ENCODE measurements at places on chromosomes 7 and 10.

DNA sequence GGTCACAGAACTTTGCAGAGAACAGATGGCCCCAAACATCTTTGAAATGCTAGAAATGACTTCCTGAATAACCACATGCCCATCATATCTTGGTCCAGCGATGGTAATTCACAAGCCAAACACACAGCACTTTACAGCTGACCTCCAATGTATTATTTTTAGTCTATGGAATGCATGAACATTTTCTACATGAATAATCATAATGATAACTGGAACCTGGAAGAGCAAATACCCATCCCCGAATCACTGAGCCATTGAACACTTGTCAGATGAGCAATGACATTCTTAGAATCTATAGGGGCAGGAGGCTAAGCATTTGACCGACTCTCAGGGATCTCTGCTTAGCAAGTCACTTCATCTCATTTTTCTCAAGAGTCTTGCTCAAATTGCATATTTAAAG is 167.3 kb downstream of the CREB5 start:
- no peak for DNase-seq

DNA sequence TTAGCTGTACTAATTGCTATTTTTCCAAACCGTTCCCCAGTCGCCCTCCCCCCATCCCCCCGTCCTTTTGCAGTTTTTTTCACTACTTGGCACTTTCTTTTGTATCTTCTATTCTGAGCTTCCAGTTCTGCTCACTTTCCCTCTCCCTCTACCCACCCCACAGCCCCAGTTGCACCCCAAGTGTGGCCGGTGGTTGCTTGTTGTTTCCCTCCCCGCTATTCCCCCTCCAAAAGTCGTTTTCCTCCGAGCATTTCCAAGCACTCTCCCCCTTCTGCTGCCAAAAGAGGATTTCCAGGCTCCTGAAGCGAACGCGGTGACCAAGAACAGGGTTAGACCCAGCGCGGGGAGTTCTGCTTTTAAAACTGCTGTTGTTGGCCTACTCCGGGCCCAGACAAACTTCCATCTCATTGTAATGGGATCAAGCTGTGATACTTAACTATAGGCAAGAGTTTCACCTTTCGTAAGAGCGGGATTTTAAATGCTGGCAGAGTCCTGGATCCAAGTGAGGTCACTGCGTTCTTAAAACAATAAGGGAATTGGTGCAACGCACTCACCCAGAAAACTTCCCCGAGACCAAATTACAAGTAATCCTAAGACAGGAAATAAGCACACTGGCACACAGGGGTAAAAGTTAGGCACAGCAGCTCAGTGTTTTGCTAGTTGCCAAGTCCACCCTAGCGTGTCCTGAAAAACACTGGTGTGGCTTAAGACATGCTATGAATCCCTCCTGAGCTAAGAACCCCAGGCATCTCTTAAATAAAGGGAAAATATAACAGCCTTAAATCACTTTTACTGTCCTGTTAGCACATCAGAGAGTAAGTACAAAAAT is 1.5 kb upstream of the RGS10 start:
- no peak for DNase-seq

- no peak for DNase-seq
Observed at GRCh38 chr7:122914812-122915211, 28.6 kb upstream of the CADPS2 start.

- no peak for DNase-seq
Observed at GRCh38 chr7:133303372-133303771, 50.5 kb downstream of the EXOC4 start.

DNA sequence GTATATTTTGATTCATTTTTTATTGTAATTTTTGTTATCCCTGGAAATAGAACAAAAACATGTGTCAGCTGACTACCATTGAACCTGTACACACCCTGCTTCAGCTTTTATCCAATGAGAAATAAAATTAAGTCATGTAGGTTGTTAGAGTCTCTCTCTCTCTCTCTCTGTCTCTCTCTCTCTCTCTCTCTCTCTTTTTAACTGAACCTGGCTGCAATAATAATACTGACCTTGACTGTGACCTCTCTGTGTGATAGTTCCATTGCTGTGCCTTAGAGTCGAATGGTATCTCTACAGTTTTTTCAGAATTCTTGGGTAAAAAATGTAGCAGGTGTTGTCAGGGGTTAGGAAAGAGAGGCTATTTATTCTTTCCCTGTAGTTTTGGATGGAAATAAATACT is 637.8 kb downstream of the CNTNAP2 start:
- no peak for DNase-seq

- no peak for DNase-seq
Observed at GRCh38 chr10:50991456-50992355, 82.6 kb upstream of the PRKG1 start.

DNA sequence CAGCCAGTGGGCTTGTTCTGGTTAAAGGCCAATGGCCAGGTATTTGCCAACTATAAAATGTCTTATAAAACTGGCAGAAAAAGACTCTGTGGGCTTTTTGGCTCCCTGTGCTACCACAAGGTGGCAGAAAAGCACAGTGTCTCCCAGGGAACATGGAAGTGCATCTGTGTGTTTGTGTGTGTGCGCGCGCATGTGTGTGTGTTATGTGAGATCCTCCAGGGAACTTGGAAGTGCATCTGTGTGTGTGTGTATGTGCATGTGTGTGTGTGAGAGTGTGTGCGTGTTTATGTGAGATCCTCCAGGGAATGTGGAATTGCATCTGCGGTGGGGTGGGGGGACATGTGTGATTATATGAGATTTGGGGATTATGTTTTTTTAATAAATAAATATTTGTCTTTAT is 30.2 kb upstream of the ABI1 start:
- no peak for DNase-seq

DNA sequence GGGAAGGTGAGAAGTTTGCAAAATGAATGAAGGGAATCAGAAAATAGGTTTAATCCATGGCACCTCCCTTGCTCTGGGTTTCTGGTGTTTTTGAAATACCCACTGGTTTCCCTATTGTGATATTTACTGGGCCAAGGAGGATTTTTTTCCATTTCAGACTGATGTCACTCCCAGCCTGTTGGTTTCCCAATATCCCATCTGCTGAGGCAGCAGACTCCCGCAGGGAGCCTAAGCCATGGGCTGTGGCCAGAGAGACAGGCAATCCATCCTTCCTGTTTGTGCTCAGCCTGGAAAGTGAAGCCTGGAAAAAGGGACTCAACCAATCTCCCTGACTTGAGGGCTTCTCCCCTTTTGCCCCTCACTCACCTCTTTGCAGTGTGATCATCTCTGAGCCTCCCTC is 22.8 kb downstream of the FAM107B start:
- DNase-seq: no peak

DNA sequence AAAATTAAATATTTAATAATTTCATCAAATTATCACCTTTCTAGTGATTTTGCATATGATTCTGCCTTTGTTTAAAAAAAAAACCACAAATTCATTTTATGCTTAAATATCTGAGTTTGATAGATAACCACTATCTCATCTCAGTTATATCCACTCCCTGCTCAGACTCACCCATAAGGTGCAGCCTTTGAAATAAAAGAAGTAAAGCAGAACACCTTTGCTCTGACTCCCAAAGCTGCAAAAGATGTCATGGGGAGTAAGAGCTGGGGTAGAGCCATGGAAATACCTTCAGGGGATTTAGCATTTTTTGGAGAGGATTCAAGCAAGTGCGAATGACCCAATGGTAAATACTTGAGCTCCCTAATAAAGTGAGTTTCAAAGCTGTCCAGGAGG is 15.1 kb upstream of the CYP3A5 start:
- DNase-seq: no peak

DNA sequence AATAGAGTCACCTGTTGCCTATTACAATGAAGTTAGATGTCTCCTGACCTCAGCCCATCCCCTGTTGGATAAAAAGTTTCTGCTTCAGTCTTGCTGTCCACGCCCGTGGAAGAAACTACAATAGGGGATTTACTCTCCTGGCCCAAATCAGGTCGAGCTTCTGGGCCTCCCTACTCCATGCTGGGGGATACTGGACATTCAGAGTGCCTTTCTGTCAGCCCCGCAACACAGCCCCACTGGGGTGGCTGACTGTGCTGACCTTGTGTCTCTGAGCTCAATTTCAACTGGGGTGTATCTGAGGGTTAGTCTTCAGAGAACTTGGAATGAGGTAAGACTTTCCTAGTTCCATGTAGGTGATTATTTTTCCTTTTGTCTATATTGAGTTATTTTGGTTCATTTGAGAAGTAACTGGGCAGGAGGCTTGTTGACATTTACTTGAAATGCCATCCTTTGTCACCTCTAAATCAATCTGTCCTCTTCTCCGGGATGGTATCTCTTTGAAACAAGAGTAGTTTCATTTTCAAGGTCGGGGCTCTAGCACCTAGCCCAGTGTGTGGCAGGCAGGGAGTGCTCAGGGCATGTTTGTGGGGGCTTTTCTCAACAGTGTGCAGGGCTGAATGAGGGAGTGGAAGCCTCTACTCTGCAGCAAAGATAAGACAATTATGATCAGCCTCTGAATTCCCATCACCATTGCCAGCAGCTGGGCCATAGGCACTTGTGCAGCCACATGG is 17.7 kb upstream of the CXCL12 start:
- no peak for DNase-seq

DNA sequence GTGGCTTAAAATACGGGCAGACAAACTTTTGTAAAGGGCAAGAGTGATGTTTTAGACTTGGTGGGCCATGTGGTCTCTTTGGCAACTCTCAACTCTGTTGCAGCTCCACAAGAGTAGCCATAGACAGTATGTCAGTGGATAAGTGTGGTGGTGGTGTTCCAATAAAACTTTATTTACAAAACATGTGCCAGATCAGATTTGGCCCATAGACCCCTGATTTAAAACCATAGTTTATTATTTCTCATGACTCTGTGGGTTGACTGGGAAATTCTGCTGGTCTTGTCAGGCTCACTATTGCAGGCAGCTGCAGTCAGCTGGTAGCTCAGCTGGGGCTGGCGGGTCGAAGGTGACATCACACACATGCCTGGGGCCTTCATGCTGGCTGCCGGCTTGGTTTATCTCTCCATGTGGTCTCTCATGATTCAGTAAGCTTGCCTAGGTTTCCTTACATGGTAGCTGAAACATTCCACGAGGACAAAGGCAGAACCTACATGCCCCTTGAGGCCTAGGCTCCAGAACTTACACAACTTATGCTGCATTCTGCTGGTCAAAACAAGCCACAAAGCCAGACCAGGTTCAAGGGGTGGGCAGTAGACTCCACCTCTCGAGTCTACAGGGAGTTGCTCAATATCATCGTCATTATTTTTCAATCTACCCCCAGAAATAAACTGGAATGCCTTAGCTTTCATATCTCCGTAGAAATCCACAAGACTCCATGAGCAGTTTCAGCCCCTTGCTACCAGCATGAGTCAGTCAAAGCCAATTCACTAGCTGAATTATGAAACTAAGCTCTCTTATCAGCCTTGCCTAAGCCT is 245.7 kb downstream of the WDR11 start:
- DNase-seq: no peak

DNA sequence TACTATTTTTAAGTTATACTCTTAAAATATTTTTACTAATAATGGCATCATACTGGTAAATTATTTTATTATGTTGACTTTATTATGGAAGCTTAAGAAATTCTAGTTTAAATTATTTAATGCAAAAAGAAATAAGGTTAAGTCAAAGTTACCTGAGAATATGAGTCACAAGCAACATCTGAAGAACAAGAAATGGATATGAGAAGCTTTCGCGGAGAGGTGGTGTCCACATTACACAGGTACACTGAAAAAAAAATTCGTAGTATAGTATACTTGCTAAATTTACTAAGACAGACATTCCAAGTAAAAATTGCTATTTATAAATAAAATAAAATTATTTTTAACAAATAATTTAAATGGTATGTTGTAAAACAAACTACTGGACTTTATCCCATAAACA is 143.8 kb downstream of the AVL9 start:
- DNase-seq: no peak

- no peak for DNase-seq
Observed at GRCh38 chr7:33536398-33537103, 368.8 kb upstream of the BMPER start.

DNA sequence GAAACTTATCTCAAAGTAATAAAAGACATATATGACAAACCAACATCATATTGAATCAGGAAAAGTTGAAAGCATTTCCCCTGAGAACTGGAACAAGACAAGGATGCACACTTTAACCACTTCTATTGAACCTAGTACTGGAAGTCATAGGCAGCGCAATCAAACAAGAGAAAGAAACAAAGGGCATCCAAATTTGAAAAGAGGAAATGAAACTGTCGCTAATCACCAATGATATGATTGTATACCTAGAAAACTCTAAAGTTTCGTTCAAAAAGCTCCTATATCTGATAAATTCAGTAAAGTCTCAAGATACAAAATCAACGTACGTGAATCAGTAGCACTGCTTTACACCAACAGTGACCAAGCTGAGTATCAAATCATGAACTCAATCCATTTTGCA is 137.7 kb upstream of the TEX47 start:
- no peak for DNase-seq

GRCh38 chr7:46603780-46604179 is 682.7 kb upstream of the IGFBP3 start:
- DNase-seq: no peak

GRCh38 chr7:128729494-128729893 is 9.7 kb upstream of the CALU start:
- DNase-seq: no peak

DNA sequence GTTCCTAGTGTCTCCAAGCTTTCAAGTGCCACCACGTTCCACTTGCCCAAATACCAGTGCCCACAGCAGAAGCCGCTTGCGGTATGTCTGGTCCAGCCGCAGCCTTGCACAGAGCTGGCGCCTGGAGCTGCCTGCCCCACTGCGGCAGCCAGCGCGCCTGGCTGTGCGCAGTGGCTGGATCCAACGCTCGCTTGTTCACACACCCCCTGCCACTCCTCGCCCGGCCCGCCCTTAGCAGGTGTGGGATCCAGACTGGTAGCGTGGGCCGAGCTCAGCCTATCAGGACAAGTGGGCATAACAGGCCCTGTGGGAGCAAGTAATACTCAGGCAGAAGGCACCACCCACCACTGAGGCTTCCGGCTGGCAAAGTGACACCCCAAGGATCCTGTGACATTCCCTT is 294.4 kb downstream of the GRM8 start:
- no peak for DNase-seq

DNA sequence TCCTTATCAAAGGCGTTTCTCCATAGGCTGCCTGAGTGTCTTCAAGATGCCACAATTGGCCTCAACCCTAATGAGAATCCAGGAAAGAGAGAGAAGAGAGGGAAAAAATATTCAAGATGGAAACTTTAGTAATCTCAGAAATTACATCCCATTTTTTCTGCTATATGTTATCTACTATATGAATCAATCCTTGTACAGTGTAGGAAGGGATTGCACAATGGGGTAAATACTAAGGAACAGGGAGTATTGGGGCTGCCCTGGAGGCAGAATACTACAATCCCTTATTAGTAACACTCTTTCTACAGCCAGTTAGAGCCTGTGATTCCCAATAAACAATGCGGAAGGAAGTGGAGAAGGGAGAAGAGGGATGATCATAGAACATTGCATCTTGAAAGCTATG is 27.9 kb downstream of the TFPI2 start:
- no peak for DNase-seq
